Brain (organoid and tissue), 16 donors: ENCODE measurements at places on chromosomes 5 and 9.

- no peak for DNase-seq
Measured at GRCh38 chr5:60805463-60805862, 38.6 kb downstream of the ELOVL7 start.

DNA sequence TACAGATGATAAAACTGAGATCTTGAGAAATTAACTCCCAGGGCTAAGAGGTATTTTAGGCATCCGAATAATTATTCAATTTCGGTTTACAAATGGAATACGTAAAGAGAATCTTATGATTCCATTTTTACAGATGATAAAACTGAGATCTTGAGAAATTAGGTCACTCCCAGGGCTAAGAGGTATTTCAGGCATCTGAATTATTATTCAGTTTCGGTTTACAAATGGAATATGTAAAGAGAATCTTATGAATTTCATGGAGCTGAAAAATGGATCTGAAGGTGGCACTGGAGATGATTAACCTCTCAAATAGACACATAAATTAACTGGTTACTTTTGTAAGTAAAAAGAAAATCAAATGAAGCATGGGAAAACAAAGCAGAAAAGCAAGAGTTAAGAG lies 44.2 kb downstream of the FGF1 start:
- no peak for DNase-seq

DNA sequence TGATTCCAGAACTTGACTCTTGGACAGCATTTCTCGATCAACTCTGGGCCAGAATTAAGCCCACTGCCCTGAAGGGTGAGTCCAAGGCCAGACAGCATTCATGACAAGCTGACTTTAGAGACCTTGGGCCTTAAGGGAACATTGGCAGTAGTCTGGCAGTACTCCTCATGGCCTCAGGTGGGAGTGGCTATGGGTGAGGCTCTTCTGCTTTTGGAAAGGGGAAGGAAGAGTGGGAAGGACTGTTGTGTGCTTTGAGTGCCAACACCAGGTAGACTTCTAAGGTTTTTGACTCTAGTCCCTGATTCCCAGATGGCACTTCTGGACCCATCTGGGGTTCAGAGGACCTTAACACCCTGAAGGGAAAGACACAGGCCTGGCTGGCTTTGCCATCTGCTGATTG lies 530.4 kb downstream of the ACTL7B start:
- no peak for DNase-seq

DNA sequence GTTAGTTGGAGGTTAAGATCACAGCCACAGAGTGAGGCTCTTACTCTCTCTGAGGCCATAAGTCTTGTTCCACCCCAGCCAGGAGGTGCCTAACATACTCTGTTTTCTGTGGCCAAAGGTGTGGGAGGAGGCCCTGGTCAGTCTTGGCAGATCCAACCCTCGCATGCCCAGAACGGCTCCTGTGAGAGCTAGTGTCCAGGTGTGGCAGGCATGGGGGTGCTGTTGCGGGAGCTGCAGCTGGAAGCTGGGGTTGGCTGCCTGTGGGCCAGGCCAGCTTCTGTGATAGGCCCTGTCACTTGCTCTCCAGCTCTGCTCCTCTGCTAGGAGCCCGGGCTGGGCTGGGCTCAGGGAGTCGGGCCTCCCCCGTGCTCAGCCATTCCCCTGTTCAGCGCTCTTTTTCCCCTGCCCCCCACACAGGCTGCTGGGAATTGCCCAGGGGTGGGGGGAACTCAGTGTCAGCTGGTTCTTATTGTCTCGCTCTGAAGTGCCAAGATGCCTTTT lies 31.6 kb downstream of the IER5L start:
- DNase-seq, result no peak

DNA sequence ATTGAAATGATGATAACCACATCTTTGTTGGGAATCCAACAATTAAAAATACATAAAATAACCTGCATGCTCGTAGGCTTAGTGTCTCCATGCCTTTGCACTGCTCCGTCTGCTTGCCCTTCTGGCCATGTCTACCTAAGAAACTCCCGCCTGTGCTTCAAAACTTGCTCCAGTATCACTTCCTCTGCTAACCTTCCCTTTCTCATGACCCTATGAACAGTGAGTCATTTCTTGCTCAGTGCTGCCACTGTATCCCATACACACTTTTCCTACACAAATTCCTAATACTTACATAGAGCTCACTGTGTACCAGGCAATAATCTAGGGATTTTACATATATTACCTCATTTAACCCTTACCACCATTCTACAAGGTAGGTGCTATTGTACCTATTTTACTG lies 33.5 kb downstream of the TMEM245 start:
- DNase-seq, result no peak

GRCh38 chr5:39461007-39461682 lies 36.4 kb upstream of the DAB2 start:
- DNase-seq, result no peak

DNA sequence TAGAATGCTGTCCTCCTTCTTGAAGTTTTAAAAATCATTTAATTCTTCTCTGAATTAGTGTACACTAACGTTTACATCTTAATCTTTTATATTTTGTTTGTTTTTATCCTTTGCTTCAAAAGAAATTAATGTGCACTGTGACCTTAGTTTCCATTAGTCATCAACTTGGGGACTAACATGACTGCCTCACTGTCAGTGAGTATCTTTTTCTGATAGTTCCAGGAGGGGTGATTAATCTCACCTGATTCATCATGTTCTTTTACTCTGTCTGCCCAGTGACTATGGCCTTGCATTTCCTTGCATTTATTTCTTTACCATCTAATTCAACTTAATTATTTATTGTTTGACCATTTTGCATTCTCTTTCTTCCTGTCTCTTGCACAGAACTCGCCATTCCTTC lies 33.4 kb upstream of the NR3C1 start:
- no peak for DNase-seq

- no peak for DNase-seq
Measured at GRCh38 chr9:109159583-109159982, 7.5 kb downstream of the FRRS1L start.

DNA sequence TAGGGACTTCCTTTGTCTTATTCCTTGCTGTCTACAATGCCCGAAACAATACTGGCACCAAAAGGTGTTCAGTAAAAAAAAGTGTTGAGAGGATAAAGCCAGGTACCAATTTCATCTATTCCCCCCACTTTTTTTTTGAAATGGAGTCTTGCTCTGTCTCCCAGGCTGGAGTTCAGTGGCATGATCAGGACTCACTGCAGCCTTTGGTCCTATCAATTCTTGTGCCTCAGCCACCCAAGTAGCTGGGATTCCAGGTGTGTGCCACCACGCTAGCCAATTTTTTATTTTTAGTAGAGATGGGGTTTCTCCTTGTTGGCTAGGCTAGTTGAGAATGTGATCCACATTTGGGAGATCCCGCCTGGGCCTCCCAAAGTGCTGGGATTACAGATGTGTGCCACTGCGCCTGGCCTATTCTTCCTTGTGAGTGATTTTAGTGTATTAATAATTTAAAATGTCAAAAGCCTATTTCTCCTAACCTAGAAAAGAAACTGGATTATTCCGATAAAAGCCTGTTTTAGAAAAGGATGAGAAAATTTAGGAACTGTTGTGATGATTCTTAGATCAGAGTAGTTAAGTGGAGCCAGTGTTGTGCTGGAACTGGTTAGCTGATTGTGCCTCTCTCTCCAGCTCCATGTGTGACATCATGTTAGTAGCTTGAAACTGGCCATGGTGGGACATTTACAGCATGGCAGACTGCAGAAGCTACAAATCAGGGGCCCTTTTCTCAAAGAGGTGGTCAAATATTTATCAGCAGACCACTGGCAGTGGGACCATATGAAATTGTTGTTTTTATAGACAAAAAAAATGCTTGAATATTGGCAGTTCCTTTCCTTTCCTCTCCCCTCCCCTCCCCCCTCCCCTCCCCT lies 14.3 kb downstream of the CDC42SE2 start:
- no peak for DNase-seq

DNA sequence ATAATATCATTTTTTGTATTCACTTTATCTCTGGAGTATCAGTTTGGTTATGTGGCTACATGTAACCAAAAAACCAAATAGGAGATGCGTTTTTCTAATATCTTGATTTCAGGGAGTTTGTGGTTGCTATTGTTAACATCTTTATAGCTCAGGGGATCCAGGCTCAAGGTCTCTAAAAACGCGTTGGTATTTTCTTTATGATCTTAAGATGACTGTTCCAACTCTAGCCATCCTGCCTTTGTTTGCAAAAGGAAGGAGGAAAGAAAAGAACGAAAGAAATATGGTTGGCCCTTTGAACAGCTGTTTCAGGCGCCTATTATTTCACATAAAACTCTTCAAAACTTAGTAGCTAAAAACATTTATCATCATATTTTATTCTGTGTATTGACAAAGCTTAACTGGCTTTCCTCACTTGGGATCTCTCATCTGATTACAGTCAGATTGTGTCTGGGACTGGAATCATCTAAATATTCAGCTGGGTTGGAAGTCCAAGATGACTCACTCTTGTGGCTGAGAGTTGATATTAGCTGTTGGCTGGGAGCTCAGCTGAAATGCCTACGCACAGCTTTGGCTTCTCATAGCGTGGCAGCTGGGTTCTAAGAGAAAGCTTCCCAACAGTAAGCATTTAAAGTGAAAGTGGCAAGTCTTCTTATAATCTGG lies 60.1 kb downstream of the FAM174A start:
- no peak for DNase-seq

DNA sequence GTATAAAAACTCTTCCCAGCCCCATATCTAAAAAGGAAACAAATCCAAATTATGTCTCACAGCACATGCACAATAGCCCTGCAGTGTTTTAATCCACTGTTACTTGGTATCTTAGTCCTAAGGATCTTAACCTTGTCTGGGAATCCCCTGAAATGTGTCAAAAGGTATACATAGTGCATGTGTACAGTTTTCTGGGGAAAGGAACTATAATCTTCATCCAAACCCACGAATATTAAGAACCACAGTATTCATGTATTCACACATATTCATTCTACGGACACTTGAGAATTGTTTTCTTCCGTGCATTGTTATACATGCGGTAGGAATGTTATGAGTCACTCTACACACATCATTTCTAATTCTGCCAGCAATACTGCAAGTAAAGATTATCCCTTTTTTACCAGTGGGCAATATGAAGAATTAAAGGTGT lies 47.8 kb upstream of the SNX2 start:
- no peak for DNase-seq

DNA sequence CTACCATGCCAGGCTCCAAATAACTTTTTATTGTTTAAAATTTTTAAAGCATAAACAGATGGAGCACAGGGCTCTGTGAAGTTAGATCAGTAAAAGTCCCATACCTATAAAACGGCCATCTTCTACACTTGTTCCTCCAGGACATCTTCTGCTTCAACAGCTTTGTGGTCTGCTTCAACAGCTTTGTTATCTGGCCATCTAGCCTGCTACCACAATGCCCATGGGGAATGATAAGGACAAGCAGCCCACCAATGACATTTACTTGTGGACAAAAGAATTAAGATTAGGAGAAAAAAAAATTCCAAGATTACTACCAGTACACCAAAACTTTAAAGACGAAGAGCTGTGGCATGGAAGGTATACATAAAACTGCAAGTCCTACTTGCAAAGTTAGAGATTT lies 2.2 kb upstream of the VPS13A start:
- no peak for DNase-seq

DNA sequence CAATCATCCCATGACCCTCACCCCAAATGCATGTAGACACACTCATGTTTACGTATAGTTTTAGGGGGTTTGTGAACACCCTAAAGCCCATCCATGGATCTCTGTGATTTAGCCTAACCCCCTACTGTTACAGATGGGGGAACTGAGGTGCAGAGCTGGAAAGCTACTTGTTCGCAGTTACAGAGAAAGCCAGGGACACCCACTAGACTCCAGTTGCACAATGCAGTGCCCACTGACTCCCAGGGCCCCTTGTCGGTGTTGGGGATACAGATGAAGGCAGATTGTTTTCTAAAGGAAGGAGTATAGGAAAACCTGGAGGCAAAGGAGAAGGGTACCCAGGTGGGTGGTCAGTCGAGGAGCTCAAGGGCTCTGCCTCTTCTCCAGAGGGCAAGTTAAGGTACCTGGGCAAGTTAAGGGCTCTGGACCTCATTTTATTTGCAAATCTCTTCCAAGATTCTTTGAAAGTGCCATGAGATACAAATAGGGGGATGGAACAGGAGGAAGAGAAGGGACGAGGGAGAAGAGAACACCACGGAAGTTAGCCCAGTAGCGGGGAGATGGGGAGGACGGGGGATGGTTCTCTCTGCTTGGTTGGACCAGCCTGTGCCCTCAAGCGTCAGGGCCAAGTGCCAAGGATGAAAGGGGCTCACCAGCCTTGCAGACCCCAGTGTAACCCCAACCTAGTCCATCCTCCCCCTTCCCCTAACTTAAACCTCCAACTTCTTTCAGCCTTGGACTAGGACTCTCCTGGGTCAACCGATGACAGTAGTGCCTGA lies 958 bp downstream of the MYOZ3 start:
- DNase-seq, result no peak

GRCh38 chr5:35821513-35821912 lies 35.2 kb upstream of the IL7R start:
- DNase-seq, result no peak

GRCh38 chr5:124419531-124419930 lies 326.9 kb downstream of the ZNF608 start:
- DNase-seq, result no peak

DNA sequence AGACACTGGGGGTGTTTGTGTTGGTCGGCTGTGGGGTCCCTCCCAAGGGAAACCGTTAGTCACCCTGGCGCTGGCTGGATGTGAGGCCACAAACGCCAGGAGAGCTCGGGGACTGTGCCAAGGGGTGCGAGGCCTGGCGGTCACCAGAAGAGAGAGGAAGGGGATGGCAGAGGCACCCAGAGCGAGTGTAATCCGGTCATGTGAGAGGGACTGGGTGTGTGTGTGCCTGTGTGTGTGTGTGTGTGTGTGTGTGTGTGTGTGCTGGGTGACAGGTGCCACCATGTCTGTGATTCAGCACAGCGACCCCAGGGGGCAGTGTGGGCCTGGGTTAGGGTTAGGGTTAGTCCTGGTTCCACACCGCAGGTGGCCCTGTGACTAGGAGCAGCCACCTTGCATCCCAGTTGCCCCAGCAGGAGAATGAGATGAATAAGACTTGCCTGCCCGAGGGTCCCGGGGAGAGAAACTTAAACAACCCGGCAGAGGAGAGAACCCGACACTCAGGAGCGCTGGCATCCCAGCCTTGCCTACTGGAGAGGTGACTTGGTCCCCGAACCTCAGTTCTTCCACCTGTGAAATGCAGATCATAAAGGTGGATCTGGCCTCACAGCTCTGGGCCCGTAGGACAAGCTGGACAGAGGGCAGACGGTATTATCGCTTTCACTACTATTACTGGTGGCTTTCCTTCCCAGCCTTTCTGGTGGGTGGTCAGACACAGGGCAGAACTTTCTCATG lies 1.4 kb upstream of the ADAMTSL2 start:
- DNase-seq, result peak; percentile 36

DNA sequence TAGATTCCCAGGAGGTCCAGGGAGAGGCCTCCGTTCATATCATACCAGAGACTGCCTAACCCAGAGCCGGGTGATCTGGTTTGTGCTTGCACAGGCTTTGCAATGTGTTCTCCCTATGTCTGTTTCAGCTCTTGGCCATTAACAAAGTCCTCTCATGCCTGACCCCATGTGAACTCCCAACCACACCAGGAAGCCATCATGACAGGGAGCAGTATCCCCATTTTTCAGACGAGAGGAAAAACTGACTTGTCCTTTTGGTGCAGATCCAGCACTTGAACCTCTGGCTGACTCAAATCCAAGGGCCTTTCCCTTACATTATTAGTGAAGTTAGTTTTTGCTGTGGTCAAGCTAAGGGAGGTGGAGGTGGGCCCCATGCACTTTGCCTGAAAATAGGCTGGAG lies 58.4 kb downstream of the TEX10 start:
- no peak for DNase-seq
